Stimulated activated CD4-positive, alpha-beta T cell treated with anti-CD3 and anti-CD28 coated beads, Interleukin-1b, Interleukin-23, amount 100 ng/mL, for 48 hours (primary cell): ENCODE measurements at places on chromosomes 12 and 14.

GRCh38 chr12:66269142-66269541, 33.2 kb upstream of the HELB start:
- DNase-seq = no peak

DNA sequence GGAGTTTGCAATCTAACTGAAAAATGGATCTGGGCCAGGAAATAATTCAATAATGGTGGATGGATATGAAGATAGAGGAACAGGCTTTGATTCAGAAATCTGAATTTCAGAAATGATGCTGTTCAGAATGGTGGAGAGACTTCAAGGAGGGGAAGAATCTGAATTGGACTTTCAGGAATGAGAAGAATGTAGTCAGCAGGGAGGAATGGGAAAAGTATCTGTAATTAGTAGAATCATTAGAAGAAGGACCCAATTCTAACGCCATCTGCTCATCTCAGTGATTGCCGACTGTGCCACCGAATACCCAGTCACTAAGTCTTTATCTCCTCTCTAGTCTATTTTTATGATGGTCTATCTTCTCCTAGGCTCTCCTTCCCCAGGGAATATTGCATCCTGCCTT, 363.2 kb downstream of the GALC start:
- DNase-seq = no peak

- DNase-seq = no peak
Measured at GRCh38 chr12:42570076-42570475, 19.5 kb downstream of the PRICKLE1 start.

DNA sequence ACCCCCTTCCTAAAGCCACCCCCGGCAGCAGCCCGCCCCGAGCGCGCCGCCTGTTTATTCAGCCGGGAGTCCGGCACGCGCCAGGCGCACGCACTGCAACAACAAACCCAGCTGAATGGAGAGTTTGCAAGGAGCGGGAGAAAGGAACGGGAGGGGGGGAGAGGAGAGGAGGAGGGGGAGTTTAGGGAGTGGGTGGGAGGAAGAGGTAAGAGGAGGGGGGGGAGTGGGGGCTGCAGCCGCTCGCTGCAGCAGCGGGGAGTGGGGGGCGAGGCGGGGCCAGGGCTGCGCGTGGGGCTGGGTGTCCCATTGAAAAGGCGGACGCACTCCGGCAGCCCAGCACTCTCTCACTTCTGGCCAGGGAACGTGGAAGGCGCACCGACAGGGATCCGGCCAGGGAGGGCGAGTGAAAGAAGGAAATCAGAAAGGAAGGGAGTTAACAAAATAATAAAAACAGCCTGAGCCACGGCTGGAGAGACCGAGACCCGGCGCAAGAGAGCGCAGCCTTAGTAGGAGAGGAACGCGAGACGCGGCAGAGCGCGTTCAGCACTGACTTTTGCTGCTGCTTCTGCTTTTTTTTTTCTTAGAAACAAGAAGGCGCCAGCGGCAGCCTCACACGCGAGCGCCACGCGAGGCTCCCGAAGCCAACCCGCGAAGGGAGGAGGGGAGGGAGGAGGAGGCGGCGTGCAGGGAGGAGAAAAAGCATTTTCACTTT, at the start of gene ASCL1:
Gene ASCL1 (plus strand): TSS at position 336 of the 712 bp plus-strand sequence. CDS start 571 bp downstream, outside the sequence.
- DNase-seq = no peak

- no peak for DNase-seq
Measured at GRCh38 chr14:59905188-59905587, 14.8 kb upstream of the LRRC9 start.
